ENCODE measurements at places on chromosomes 7 and 10.

- DNase-seq = no peak
Measured at GRCh38 chr7:32616625-32617024, 121.3 kb downstream of the AVL9 start.

DNA sequence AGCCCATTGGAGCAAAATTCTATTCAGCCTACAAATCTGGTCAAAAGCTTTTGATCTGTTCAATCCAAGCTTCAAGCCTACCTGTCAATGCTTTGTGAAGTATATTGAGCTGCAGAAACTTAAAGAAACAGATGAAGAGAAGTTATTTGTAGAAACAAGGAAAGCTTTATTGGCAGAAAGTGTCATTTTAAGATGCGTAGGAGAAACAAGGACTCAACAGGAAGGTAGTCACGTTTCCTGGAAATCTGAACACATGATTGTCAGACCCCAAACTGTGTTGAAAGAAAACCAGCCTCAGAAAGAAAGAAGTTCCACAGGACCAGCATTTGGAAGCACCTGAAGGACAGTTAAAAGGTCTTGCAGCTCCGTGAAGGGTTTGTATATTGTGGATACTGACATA is 34.8 kb upstream of the PURB start:
- no peak for DNase-seq

DNA sequence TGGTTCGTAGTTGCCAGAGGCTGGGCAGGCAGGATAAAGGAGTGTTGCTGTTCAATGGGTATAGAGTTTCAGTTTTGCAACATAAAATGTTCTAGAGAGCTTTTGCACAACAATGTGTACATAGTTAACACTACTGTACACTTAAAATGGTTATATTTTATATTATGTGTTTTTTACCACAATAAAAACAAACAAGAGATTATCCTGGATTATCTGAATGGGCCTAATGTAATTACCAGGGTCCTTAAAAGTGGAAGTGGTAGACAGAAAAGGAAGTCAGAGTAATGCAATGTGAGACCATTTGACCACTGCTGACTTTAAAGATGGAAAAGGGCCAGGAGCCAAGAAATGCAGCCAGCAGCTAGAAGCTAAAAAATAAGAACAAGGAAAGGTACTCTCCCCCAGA is 159.7 kb downstream of the SGMS1 start:
- DNase-seq = no peak

- no peak for DNase-seq
Measured at GRCh38 chr10:16843252-16843870, 26.1 kb upstream of the RSU1 start.

- DNase-seq = no peak
Measured at GRCh38 chr7:105776068-105776790, 100.2 kb downstream of the ATXN7L1 start.

- DNase-seq = no peak
Measured at GRCh38 chr10:110802551-110803238, 69.0 kb upstream of the PDCD4 start.

DNA sequence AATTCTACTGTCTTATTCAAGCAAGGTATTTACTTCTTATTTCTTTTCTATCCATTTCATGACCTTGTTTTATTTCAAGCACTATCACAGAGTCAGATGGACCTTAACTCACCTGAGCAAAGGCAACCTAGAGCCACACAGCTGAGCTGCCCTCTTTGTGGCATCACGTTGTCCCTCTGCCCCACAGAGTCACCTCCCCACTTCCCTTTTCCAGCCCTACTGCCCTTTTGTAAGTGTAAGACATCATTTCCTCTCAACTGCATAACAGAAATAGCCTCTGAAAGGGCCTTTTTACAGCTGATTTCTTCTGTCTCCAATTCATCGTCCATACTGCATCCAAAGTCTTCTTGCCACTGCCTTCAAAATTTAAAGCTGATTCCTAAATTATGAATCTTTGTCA is 946.0 kb downstream of the NRG3 start:
- DNase-seq = no peak

GRCh38 chr10:11175823-11176243 is 158.2 kb downstream of the CELF2 start:
- DNase-seq = no peak

Data from urinary bladder (tissue), 4 donors.